ENCODE measurements at places on chromosomes 4 and X.

DNA sequence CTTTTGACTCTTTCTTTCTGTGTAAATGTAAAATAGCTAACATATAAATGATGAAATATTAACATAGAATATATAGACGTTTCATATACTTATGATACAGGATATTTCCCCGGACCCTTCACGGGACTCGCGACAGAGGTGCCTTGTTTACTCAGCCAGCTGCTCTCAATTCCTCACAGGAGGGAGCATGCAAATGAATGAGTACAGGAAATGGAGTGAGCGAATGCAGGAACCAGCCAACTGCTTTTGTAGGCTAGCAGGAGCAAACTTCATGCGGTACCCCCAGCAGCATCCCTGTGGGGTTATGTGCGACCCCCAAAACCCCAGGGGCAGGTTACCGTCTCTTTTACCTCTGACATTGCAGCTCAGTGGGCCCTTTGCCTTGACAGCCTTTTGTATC lies 110.3 kb upstream of the PDHA2 start:
- DNase-seq = no peak

GRCh38 chr4:114072781-114073180 lies 93.3 kb upstream of the ARSJ start:
- DNase-seq = no peak

DNA sequence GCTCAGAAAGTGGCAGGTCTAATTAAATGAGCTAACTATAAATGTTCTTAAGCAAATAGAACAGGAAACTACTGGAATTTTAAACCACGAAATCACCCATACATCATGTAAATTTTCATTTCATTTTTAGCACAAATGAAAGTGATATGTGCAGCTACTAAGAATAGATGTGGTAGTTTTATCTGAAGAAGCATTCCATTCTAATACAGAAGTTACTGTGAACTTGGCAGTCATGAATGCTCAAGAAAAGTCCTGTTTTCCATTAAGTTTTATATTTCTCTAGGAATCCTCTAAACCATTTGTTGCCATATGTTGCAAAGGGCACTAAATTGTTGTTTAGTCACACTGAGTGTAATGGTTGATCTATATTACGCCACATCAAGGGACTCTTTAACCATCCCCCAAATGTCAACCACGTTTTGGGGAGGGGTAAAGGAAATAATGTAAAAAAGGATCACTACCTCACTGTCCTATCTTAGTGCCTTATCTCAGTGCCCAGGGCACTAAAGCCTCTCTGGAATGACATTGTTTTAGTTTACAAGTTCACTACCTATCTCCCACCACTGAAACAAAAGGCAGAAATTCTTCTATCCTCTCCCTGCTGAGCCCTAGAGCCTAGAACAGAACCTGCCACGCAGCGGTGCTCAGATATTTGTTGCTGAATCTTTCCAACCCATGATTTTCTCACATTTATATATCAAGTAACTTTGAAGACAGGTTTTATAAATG lies 118.0 kb downstream of the SHISA3 start:
- DNase-seq = no peak

GRCh38 chrX:119573840-119574393 lies 446 bp upstream of the UBE2A start:
- no peak for DNase-seq

DNA sequence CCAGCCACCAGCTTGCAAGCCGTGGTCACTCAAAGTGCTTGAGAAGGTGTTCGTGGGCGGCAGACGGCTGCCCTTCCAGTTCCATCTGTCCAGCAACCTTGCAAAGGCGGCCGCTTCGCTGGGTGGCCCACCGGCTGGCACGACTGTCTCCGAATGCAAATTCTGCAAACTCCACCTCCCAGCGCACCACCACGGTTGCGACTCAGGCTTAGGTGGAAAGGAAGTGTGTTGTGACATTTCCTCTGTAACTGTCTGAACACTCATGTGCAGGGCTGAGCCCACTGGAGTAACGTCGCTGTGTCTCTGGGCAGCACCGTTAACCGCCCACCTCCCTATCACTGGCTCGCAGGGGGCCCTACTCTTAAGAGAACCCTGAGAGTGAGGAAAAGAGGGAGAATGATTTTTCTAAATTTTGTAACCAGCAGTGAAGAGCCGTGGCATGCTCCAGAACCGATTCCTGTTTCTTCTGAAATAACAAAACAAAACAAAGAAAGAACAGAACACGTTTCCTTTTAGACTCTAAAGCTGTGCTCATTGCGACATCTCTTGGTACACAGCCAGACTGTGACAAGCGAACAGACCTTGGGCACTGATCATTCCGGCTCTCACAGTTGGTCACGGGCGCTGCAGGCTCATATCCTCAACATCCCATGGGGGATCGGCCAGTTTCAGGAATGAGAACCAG lies at the start of gene P2RY8:
TSS of gene P2RY8 (minus strand) at position 155 of the 685 bp plus-strand sequence. CDS start 70,627 bp downstream, outside the sequence.
- peak; percentile 54 for DNase-seq

DNA sequence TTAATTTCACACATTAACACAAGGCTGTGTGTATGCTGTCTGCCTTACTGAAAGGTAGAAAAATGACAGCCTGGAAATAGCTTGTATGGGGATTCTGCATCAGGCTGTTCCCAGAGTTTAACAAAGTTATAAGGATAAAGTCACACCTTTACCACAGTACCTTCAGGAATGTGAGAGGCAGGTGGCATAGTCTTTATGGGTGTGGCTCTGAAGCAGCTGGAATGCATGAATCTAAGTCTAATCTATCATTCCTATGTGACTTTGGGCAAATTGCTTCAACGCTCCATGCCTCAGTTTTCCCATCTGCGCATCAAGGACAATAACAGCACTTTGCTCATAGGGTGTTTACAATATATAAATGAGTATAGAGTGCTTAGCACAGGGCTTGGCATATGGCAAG lies 84.2 kb upstream of the EGFL6 start:
- no peak for DNase-seq

DNA sequence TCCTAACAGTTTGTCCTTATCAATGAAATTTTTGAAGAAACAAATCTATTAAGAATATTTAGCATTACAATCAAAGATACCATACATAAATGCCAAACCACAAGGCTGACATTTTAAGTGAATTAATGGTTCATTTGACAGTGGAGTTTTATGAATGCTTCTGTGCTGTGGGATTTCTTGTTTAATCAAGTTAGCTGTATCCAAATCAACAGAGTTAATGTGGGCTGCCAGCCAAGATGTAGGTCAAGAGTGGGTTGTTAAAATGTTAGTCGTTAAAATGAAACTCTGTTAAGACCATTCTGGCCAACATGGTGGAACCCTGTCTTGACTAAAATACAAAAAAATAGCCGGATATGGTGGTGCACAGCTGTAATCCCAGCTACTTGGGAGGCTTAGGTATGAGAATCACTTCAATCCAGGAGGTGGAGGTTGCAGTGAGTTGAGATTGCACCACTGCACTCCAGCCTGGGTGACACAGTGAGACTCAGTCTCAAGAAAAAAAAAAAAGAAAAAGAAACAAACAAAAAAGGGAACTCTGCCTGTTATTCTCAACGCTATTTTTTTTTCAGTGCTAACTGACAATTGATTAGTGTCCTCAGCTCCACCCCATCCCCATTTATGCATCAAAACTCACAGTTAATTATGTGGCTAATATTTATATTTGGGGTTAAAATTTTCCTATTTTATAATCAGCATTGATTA lies 20.2 kb downstream of the GPAT3 start:
- no peak for DNase-seq

GRCh38 chr4:105950701-105951100 lies 55.4 kb downstream of the NPNT start:
- DNase-seq = no peak

GRCh38 chr4:38313999-38314561 lies 349.9 kb upstream of the KLF3 start:
- no peak for DNase-seq

DNA sequence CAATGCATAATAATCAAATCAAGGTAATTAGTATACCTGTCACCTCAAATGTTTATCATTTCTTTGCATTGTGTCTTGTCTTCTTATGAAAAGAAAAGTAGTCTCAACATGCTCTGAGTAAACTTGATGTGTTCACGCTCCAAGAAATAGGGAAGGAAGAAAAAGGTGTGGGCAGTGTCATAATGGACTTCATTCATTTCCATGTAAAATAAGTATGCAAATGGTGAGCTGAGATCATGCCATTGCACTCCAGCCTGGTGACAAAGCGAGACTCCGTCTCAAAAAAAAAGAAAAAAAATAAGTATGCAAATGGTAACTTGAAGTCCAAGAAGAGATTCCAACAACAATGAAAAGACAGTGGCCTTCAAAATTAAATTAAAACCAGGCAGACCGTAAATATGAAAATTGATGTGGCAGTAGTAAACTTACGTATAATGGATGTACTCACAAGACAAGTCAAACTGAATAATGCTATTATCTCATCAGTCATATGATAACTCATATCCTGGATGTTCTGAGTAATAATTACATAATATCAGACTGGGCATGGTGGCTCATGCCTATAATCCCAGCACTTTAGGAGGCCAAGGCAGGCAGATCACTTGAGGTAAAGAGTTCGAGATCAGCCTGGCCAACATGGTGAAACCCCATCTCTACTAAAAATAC lies 6.0 kb upstream of the CWH43 start:
- no peak for DNase-seq

DNA sequence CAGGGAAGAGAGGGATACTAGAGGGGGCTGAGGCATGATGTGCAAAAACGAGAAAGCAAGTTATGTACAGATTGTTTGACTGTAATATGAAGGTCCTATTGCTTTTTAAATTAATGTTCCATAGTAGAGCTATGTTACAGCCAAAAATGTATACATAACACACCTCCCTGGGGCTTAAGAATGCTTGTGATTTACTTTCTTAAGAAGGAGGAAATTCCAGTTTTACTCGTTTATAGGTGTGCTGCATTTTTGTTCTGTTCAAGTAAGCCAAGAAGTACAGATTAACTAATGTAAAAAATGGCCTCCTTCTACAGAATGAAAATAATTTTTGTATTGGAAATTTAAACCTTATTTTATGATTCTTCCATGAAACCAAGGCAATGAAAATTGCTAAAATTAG lies 614.4 kb upstream of the NR3C2 start:
- DNase-seq = no peak

- no peak for DNase-seq
These were observed 107.4 kb downstream of the FAM13A start for GRCh38 chr4:88949605-88950004.

GRCh38 chrX:17836830-17837229 lies 24.3 kb downstream of the RAI2 start:
- DNase-seq = no peak

GRCh38 chrX:153688911-153689590 lies 1.3 kb downstream of the SLC6A8 start:
- no peak for DNase-seq

GRCh38 chr4:20356565-20356964 lies 104.9 kb downstream of the SLIT2 start:
- no peak for DNase-seq

- no peak for DNase-seq
These were observed 465.4 kb downstream of the TMA16 start for GRCh38 chr4:163959932-163960331.

- no peak for DNase-seq
These were observed 27.9 kb downstream of the PPARGC1A start for GRCh38 chr4:23861897-23862296.

GRCh38 chr4:120418146-120418545 lies 351.5 kb upstream of the MAD2L1 start:
- DNase-seq = no peak

DNA sequence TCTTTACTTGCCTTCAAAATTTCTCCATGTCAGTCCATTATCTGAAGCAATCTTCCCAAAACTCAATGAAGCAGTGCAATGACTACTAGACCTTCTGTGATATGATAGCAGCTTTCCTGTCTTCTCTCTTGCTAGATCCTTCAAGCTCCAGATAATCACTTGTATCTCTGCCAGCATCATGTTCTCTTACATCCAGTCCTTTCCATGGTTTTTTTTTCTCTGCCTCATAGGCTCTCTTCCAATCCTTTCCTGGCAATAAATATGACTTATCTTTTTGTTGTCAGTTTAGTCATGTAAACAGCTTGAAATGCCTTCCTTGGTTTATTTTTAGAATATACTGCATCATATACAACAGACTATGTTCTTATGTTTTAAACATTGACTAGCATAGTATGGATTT lies 193.5 kb downstream of the CFAP299 start:
- no peak for DNase-seq

- no peak for DNase-seq
These were observed 32.2 kb downstream of the MID2 start for GRCh38 chrX:107857837-107858236.

DNA sequence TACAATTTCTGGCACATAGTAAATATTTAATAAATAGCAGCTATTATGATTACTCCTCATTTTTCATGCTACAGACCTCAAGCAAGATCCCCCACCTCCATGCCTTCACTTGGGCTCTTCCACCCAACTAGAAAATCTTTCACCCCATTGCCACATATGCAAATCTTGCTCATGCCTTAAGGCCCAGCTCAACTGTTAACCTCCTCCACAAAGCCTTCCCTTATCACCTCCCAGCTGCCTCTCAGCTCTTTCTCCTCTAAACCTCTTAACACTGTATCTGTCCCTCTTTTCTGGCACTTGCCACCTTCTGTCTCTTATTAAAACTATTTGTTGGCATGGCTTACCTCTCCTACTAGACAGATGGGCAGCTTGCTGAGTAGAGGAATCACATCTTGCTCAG lies 51.5 kb downstream of the PJA1 start:
- DNase-seq = no peak

- no peak for DNase-seq
These were observed 1.4 kb downstream of the FGF13 start for GRCh38 chrX:138709886-138710791.

- no peak for DNase-seq
These were observed 214.6 kb upstream of the FAM241A start for GRCh38 chr4:111930659-111931058.

Measured in effector memory CD4-positive, alpha-beta T cell (primary cell).